A172 (cell line): ENCODE measurements at places on chromosomes 4 and X.

DNA sequence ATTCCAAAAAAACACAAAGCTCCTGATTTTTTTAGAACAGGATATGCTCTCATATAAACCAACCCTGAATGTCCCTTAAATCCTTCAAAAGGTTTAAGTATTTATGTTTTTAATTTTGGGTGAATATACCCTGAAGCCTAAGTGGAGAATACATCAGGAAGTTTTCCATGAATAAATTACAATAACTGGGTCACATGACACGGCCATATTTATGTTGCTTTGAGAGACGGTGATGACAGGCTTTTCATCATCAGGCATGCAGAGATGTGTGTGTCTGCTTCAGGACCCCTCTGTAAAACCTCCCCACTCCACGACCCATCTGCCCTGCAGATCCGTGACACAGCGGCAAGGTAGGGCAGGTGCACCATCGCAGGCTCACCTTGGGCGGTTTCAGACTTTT, 60.3 kb upstream of the C4orf50 start:
- DNase-seq: no peak

- DNase-seq: no peak
Measured at GRCh38 chr4:146260521-146260920, 46.2 kb downstream of the REELD1 start.

DNA sequence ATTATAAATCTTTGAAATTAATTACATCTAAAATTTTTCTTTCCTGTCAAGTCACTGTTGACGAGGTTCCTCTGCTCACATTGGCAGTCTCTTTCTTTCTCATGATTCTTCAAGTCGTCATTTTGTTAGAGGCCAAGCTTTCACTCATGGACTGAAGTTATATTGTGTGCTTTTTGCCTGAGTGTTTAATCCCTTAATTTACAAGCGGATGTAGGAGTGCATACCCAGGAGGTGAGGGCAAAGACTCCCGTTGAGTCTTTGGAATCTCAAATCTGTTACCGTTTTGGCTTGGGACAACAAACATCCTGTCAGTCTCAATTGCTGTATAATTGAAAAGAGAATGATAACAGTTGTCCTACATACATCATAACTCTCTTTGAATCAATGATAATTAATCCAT, 345.0 kb downstream of the TRIML1 start:
- DNase-seq: no peak

DNA sequence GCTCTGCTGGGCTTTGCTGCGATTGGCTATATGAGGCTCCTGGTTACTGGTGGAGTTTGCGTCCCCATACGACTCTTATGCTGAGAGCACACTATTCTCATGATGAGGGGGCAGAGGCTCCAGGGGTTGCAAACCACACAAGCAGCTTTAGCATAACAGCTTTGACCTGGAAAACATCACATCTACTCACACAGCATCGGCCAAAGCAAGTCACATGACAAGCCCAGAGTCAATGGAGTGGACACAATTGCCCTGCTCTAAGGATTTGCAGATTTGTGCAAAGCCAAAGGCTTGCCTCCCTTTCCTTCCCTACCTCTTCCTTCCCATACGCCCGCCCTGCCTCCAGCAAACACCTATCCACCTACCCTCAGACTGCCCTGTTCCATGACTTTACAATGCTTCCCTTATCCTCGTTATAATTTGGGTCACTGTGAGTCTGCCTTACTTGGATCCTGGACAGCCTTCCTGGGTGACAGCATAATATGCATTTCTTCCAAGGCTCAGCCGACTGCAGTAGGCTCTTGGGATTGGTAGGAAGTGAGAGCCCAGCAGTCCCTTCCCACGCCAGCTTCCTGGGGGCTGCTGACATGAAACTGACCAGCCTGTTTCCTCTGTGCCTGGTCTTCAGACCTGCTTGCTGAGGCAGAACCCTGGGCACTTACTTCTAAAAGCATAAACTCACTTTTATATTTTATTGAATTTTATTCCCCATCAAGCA, 208.2 kb upstream of the PSAPL1 start:
- no peak for DNase-seq

DNA sequence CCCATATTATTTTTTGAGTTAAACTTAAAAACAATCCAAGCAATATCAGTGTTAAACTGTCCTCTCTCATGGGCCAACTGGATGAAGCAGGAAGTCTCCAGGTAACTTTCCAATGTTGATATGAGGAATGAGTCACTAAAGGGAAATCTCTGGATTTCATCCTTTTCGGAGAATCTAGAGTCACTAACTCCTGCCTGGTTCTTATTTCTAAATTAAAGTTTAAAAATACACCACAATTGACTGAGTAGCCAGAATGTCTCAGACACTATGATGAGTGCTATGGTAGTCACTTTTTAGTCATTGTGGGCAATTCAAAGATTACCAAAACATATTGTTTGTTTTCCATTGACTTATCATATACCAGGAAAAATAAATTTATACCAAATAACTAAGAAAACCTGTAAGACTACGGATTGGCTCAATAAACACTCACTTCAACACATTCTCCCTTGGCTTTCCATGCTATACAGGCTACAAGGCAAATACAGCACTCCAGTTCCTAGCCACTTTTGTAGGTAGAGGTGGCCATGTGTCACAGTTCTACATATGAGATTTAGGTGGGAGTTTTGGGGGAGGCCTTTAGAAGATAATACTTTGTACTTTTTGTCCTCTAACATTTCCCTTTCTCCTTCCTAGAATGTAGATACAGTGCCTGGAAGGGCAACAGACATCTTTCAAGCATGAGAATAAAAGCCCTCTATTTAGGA, 8.6 kb downstream of the SLC9B2 start:
- peak; percentile 46 for DNase-seq

DNA sequence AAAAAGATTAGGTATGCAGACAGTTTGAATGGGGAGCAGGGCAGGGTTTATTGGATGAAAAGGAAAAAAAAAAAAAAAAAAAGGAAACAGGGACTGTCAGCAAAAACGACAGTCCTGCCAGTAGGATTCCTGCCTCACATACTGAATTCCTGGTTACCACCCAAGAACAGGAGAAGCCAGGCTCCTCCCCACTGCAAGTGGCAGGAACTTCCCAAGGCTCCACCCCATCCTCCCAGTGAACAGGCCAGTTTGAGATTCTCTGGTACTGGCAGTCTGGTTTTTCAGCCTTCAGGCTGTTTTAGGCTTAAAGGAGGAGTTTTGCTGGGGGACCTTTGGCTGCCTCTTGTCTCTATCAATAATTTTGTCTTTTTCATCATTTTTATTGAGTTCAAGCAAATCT, 360.0 kb upstream of the CXorf51A start:
- peak; percentile 29 for DNase-seq

DNA sequence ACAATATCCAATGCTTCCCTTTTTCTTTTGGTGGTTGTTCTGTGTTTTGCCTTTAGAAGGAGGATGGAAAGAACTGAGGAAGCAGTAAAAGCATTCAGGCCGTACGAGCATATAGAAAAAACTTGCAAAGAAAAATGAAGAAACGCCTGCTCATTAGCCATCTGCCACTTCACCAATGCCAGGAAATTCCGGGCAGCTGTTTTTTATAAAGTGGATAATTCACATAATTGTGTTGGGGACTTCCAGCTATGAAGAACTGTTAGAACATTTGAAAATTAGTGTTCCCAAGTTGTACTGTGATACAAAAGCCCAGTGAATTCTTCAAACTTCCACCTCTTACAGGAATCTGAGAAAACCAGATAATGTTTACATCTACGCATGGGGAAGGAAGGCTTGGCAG, 11.7 kb downstream of the RELL1 start:
- DNase-seq: no peak

DNA sequence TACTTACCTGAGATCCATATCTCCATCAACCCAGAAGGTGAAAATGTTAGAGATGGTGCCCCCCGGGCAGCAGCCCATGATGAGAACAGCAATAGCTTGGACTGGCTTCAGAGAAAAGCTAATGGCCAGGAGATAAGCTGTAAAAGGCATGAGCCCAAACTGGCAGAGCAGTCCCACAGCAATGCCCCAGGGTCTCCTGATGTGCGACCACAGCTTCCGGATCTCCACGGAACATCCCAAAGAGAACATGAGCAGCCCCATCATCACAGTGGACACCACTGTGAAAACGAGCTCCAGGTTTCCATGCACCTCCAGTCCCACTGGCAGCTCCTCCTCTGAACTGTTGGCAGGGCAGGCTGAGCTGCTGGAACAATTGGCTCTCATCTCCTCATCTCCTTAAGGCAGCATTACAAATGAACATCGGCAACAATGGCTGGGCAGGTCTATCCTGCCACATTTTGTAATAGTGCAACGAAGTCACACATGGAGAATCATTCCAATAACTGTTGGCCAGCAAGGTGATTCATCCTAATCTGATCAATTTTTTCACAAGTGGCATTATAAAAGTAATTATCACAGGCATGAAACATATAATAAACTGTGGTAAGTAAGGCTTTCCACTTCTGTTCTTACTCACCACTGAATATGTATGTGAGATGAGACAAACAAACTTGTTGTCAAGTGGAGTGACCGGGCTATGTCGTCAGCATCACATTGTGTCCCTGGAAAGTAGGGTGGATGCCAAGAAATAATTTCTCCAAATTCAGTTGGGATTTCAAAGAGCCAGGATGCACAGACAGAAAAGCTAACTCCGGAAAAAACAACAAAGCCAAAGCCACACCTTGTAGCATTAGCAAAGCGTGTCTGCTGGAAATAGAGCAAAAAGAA, at the start of gene SLC10A6:
TSS of gene SLC10A6 (minus strand) at position 653 of the 888 bp plus-strand sequence. CDS start at position 384, 269 bp downstream.
- DNase-seq: no peak

DNA sequence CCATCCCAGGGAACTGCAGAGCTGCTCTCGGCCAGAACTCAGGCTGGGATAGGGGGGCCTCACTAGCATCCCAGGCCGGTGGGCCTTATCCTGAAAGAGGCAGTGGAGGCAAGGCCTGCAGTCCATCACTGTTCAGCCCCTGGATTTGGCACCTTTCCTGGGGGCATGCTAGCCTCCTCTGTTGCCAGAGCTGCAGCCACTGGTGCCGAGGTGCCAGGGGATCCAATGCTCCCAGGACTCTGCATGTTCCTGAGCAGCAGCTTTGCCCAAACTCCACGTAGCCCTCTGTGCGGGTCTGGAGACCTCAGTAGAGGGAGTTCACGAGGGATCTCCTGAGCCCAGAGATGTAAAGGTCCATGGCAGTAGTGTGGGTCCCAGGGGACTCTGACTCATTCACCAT, 551.7 kb upstream of the AMOT start:
- no peak for DNase-seq

DNA sequence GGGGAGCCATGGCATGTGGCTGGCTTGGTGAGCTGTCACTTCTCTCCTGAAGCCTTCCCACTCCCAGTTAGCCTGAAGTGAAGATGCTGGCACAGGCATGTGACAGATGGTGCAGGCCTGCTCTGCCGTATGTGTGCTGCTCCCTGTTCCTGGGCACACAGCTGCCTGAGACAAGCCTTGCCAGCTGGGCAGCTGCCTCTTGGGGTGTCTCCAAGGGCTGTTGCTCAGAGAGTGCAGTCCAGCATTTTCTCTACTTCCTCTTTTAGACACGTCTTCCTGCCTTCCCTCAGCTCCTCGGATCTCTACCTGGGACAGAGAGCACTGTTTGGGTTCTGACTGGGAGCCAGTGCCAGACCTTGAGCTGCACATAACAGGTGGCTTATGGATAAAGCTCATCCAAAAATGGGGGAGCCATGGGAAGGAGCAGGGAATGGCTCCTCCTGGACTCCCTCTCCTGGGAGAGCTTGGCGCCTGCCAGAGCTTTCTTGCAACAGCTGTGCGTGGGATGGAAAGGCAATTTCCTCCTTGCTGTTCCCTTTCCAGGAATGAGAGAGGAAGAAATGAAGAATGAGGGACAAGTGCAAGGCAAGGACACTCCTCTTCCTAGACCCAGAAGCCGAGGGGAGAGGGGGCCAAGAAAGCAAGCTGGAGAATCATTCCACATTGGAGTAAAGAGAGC, 132.9 kb downstream of the MSL3 start:
- no peak for DNase-seq

GRCh38 chr4:159284733-159285132, 181.9 kb downstream of the RAPGEF2 start:
- no peak for DNase-seq

GRCh38 chr4:45030059-45030458, 303.7 kb upstream of the GNPDA2 start:
- no peak for DNase-seq

GRCh38 chr4:124650614-124651013, 61.9 kb downstream of the ANKRD50 start:
- DNase-seq: no peak

DNA sequence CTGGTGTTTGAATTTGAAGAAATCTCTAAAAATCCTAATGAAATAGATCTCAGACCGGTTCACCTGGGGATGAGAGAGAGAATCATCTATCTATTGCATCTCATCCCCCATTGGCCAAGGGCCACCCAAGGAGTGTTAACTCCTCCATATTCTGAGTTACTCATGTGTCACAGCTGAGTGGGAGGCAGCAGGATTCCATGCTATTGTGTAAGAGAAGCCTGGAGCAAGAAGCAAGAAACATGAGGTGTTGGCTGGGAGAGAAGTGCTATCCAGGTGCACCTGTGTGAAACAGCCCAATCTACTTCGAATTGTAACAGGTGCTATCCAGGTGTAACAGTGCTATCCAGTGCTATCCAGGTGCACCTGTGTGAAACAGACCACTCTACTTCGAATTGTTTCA, 150.3 kb upstream of the MAOA start:
- DNase-seq: no peak

DNA sequence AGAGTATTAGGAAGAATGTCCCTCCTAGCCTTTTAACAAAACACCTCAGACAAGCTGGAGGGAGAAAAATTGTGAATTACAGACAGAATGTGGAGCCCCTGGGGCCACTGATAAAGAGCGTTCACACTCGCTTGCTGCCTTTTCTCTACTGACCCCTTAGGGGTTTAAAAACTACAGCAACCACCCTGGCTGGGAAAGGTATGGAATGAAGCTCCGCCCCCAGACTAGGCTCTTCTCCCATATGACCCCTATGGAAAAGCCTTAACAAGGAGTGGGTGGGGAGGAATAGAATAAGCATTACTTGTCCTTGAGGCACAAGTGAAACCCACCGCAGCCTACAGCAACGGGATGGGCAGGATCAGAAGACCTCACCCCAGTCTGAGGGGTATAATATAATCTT, 26.3 kb downstream of the ANKRD50 start:
- DNase-seq: no peak

GRCh38 chr4:79763486-79764075, 309.4 kb downstream of the ANTXR2 start:
- no peak for DNase-seq

- DNase-seq: no peak
Measured at GRCh38 chrX:69050051-69050765, 115.0 kb downstream of the PJA1 start.

DNA sequence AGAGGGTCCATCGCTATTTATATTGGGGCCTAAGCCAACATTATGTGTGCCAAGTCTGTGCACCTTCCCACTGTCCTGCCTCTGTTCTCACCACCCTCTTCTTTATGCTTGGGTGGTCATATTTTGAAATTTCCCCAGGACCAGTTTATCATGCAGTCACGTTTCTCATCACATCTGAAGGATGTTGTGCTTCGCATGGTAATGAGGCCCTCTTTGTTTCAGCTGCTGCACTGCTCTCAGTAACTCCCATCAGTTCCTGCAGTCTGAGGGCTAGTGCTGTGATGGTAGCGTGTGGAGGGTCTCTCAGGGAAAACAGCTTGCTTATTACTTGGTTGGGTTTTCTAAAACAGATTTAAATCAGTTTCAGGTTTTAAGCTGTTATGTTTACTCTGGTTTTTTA, 288.0 kb downstream of the AFF2 start:
- DNase-seq: no peak
